ENCODE measurements at places on chromosomes 7 and 10.
A peak's percentile ranks its signal among the peaks of the same experiment; 100 is the strongest.

DNA sequence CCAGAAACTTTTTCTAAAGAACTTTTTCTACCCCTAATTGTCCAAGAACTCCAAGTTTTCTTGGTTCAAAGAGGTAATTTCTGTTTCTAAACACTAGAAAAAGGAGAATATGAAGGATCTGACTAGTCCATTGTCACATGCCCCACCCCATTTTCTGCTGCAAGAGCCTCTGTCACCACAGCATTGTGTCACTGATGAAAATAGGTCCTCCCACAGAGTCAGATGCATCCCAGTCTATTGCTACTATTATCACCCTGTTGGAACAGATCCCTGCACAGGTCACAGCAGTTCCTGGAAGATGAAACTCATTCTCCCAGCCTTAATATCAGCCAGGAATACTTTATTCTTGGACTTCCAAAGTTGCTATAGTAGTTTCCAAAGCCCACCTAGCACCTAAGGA lies 7.5 kb upstream of the CFTR start:
- DNase-seq: no peak

GRCh38 chr7:133436014-133436428 lies 183.1 kb downstream of the EXOC4 start:
- DNase-seq: no peak

DNA sequence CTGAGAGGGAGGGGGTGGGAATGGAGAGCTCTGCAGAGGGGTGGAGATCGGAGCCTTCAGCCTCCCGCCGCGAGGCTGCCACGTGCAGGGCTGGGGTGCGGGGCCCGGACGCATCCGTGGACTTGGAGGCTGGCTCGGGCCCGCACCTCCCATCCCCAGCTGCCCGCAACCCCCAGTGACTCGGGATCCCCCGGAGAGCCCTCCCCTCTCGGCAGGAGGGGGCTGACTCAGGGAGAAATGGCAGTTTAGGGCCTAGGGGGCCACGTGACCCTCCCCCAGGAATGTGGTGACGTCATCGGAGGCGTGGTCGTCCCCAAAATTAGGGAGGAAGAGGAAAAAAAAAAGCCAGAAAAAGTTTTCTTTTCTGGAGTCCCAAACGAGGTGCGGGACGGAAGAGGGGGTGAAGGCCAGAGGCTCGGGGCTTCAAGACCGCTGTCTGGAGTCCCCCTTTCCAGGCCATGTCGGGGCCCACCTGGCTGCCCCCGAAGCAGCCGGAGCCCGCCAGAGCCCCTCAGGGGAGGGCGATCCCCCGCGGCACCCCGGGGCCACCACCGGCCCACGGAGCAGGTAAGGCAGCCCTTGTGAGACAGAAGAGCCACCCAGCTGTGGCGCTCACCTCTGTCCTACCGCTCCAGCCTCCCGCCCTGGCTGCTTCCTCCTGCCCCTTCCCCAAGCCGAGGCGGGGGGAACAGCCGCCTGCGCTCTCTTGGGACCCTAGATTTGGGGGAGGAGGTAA lies at the start of gene TRIP6:
TSS of gene TRIP6 (plus strand) at position 348 of the 736 bp plus-strand sequence. CDS start at position 459, 111 bp downstream.
- peak; percentile 76 for DNase-seq

- no peak for DNase-seq
Observed at GRCh38 chr10:112526139-112526538, 79.1 kb downstream of the VTI1A start.

DNA sequence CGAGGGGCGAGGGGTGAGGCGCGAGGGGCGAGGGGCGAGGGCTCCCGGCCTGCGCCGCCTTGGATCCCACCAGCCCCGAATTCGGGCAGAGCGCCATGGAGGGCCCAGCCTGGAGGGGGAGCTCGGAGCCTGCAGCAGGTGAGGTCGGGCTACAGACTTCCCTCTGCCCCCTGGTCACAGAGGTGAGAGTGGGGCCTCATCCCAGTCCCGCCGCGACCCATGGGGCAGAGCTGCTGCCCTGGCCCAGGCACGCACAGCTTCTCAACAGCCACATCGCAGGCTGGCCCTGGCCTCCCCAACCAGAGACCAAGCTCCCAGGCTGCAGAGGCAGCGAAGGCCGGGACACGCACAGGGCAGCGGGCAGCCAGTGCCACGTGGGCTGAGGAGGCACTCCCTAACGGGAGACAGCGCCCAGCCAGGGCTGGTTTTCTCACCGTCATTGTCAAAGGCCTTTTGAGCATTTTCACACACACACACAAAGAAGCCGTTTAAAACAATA lies 191.8 kb downstream of the PTPRN2 start:
- no peak for DNase-seq

DNA sequence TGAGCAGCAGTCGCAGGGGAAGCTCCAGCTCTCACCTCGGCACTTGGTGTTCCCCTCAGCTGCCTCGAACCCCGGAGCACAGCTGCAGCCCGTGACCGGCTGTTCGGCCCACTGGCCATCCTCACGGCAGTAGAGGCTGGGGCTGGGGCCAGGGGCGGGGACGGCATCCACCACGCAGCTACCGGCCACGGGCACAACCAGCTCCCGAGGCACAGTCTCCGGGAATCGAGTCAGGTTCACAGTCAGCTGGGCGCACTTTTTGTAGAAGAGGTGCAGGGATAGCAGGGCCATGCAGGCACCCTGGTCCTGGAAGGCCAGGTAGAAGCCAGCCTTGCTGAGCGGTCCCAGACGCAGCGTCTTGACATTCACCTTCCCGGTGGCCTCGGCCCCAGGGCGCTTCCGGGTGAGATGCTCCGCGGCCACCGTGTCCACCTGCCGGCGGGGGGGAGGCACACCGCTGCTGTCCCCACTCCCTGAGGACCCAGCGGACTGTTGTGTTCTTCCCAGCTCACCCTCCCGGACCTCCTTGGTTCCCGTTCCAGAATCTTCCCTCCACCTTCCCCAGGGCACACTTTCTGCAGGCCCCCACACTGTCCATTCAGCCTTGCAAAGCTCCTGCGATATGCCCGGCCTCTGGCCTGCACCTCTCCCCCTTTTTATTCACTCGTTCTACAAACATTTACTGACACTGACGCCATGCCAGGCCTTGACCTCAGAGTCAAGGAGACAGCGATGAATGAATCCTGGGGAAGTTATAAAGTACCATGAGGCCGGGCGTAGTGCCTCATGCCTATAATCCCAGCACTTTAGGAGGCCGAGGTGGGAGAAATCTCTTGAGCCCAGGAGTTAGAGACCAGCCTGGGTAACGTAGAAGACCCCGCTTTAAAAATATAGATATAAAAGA lies 4.8 kb downstream of the EPHB4 start:
- DNase-seq: no peak

DNA sequence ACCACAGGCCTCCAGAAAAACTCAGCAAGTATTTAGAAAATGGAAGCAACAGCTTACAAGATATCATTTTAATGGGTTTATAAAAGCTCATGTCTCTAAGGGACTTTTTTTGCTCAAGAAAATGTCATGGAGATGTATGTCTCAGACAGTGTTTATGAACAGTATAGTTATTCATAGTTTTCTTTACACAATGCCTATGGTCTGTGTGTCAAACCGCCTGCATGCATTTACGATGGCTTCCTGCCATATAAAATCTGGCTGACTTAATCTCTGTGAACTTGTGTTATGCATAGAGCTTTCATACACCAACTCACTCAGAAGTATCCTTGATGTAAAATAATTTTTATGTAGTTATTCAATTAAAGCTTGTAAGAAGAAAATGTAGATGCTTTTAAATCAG lies 1314.2 kb upstream of the LRRTM3 start:
- DNase-seq: peak; percentile 32

- DNase-seq: no peak
Observed at GRCh38 chr7:69859342-69859741, 261.1 kb downstream of the AUTS2 start.

DNA sequence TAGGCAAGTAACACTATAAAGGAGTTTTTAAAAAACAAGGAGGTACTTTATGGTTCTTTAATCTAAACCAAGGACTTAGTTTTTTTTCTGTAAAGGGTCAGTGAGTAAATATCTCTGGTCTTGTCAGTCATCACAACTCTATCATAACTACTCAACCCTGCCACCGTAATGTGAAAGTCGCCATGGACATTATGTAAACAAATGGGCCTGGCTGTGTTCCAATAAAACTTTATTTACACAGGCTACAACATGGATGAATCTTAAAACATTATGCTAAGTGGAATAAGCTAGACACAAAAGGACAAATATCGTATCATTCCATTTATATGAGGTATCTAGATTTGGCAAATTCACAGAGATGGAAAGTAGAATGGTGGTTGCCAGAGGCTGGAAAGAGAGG lies 60.8 kb upstream of the SP4 start:
- DNase-seq: no peak

- no peak for DNase-seq
Observed at GRCh38 chr7:121485467-121486243, 89.5 kb upstream of the FAM3C start.

DNA sequence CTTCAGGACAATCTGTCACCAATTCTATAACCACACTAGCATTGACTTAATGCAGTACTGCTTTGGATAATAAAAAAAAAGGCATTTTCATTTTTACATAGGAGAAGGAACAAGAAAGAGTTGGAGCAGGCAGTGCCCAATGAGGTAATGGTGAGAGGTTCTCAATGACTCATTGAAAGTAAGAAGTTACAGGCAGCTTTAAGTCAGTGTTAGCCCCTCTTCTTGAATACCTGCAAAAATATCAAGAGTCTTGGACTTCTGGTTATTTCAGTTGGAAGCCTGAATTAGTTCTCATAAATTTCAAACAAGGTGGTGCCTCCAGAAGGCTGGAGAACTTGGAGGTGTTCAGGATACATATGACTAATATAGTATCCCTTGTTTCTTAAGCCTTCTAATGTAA lies 422.5 kb downstream of the HTR7 start:
- no peak for DNase-seq

DNA sequence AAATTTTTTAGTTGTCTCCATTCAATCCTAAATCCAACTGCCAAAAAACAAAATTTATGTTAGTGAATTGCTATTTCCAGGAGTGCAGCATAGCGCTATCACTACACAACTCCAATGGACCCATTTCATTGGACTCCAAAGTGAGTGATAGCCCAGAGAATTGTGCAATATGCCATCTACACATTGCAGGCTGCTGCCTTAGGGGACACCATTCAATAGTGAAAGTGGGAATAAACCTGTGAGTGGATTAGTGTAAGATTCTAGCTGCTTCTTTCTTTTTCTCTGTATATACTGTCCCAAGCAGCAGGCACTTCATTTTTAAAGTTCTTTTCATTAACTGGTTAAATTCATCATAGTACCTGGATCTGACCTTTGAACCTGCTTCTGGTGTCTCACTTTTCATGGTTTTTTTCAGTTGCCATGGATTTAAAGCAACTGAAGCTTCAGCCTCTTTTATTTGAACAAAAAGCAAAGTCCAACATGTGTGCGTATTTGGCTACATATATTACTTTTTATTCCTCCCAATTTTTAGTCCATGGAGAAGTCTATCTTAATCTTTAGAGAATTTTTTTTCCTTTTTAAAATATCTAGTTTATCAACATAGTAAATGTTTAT lies 97.3 kb downstream of the DGKB start:
- DNase-seq: no peak

DNA sequence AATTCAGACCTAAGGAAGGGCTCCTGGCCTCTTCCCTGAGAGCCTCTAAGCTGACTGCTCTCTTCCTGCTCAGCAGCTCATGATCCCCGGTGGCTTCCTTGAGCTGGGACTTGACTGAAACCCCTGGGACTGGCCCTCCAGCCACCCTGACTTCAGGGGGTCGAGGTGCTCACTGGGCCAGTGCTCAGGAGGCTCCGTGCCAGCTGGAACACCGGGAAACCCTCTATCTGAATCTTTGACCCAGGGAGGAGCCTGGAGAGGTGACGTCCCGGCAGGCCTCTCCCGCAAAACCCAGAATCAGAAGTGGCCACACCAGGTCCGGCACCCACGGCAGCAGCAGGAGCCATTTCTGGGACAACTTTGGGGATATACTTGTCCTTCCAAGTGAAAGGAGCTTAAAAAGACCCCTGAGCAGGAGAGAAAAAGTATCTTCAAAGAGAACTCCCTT lies 110.7 kb downstream of the WDR37 start:
- DNase-seq: no peak

DNA sequence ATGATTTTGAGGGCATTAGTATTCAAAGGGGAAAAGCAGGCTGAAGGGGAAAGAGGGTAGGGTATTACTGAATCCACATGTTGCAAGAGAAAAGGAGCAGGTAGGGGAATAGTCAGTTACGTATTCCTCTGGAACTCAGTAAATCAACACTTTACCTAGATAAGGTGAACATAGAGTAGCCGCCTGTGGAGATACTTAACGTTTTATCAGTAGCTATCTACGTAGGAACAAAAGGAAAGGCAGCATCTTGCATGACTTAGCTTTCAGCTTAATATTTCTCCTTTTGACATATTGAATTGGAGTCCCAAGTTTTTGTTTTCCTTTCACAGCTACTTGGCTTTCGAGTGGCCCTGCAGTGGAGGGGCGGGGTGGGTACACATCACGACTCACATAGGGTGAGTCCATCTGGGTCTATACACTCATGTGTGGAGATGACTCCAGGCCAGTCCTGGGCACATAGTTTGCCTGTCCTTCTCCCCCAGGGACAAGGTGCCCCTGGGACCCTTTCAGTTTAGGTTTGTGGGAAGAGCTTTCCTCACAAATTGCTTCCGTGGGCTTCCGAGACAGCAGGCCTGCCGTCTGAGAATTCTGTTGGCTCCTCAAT lies 48.1 kb downstream of the CCNY start:
- no peak for DNase-seq

GRCh38 chr7:46257761-46258448 lies 336.8 kb upstream of the IGFBP3 start:
- DNase-seq: peak; percentile 81

DNA sequence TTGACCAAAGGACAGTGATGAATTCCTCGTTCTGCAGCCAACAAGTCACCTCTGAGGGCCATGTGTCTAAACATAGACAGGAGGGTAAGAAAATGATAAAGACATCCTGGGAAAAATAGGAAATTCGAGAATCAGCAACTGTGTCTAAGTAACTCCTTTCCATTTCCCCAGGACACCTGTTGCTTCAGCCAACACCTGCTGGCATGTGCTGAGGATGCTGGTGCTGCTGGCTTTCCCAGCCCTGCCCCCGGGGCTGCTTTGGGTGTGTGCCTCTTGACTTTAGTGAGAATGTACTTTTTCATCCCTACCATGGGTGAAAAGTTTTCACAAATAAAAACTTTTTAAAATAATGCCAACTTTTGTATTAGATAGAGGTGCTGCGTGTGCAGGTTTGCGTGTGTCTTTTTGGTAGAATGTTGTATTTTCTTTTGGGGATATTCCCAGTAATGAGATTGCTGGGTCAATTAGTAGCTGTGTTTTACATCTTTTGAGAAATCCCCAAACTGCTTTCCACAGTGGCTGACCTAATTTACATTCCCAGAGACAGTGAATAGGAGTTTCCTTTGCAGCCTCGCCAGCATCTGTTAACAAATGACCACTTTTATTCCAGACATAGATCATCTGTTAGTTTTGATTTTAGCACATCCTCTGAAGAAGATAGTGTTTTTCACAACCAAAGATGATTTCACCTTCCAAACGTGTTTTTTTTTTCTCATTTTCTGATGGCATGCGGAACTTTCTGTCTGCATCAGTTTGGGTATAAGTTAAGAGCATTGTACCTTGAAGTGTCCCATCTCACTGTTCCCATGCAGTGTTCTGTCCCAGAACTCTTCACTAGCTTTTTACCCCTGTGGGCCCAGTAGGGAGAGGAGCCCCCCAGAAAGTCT lies 104.2 kb upstream of the ACBD5 start:
- DNase-seq: no peak

All from retinal pigment epithelial cell (primary cell).